ENCODE measurements at places on chromosomes 2 and 18.

GRCh38 chr2:169705927-169706326 is 11.7 kb downstream of the PHOSPHO2 start:
- DNase-seq, result no peak

DNA sequence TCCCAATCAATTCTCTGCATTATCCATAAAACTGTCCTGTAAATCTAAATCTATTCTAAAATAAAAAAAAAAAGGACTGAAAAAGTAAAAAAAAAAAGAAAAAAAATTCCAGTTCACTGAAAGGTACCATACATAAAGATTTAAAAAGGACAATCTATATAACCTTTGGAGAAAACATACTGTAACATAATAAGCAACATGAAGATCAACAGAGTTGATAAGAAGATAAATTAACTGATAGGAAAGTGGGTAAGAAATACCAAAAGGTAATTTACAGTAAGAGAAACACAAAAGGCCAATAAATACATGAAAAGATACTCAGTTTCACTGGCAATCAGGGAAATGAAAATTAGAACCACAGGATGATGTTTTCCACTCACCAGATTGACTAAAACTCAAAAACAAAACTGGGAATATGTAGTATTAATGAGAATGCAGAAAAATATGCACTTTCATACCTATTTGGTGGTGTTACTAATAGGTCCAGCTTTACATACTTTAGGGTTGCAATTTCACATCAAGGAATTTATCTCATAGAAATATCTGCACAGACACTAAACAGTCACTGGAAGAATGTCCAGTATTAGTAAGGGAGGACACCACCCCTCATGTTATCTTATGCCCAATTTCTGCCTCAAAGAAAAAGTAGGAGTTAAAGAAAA is 48.3 kb upstream of the SEMA4C start:
- DNase-seq, result no peak

DNA sequence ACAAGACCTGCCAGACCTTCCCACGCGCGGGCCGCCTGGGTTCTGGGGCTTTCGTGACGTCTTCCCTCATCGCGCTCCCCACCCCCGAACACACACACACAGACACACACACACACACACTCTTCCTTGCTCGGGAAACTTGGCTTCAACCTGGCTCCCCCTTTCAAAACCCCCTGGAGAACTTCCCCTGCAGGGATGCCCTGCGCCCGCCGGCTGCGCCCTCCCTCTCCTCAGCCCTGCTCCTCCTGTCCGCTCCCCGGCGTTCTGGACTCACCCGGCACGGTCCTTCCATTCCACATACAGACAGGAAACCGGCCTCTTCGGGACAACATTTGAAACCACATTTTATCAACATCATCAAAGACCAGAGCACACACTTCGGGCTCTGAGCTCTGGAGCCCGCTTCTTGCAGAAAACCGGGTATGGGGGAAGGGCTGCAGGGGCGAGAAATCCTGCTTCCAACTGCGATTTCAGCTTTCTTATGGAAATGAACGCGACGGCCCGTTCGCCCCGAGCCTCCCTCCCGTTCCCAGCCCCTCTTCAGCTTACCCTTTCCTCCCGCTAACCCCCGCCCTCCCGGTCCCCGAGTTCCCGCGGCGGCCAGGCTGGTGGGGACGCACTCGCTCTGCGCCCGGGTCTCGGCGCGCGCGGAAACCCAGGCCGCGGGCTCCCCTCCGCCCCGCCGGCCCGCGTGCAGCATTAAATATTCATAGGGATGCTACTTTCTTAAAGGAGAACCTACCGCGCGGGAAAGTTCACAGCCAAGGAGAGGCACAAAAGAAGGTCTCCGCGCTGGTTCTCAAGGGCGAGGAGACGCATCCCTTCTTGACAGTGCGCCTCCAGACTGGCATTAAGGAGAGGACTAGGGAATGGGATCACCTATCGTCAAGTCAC is 18.3 kb downstream of the POU3F3 start:
- peak; percentile 48 for DNase-seq

- no peak for DNase-seq
Measured at GRCh38 chr2:15178946-15179345, 382.2 kb downstream of the NBAS start.
